ENCODE measurements at places on chromosomes 5 and 9.

DNA sequence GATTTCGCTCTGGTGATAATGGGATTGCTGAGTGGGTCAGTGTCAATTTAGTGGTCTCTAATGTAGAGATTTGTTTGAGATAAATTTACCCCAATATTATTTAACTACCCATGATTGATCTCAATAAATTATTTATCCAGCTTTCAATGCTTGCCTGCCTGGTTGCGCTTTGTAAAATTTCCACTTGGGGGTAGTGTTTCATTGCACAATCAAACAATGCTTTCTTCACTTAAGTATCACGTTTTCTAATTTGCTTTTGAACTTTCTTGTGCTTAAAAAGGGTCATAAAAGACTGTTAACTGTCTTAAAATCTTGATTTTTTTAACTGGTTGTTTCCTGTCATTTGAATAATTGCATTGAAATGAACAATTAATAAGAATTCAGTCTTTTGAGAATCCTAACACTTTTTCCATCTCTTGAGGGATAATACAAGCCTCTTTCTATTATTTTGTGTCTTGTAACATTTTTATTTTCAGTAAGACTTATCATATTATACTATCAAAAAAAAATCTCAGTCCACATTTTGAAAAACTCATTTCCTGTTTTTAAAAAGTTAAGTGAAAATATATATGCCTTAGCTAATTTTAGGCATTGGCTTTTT is 18.7 kb downstream of the HSD17B4 start:
- DNase-seq = no peak

DNA sequence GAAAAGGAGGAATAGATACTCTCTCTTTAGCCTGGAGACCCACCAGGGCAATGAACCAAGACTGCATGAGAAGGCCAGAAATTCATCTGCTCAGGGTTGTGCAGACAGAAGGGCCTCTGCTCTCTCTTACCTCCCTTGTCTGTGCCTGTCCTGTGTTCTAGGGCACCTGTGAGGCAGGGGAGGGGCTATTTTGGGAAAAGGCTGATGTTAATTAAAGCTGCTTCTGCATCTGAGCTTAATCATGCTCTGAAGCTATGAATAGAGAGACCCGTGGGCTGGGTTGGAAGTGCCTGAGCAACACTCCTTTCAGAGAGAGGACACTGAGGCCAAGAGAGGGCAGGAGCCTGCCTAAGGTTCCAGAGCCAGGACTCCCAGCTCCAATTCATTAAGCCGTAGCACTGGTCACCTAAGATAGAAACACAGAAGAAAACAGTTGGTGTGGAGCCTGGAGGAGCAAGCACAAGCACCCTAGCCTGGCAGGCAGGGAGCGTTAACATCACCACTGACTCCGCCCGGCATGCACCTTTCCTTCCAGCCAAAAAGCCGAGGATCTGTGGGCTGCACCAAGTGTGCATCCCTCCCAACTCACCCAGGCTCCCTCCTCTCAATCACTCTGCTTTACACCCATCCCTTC is 31.4 kb upstream of the STING1 start:
- DNase-seq = no peak

- DNase-seq = no peak
Measured at GRCh38 chr9:3874449-3875360, 348.9 kb upstream of the RFX3 start.

GRCh38 chr9:134458207-134459108 is 132.2 kb downstream of the RXRA start:
- no peak for DNase-seq

- no peak for DNase-seq
Measured at GRCh38 chr9:17627641-17628040, 48.8 kb downstream of the SH3GL2 start.

DNA sequence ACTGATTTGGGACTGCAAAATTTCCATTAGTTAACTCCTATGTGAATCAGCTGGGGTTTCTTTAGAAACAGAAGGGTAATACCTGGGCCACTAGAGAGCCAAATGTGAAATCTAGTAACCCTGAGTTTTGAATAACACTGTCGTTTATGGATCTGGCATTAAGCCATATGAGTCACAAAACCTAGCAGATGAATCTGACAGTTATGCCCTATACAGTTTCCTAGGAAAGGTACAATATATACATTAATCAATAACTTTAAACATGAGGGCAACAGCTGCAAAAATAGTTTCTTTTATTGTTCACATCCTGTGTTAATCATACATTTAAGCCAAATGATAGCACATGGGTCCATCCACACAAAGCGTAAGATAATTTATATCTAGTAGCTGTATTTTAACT is 56.9 kb downstream of the PAM start:
- no peak for DNase-seq

DNA sequence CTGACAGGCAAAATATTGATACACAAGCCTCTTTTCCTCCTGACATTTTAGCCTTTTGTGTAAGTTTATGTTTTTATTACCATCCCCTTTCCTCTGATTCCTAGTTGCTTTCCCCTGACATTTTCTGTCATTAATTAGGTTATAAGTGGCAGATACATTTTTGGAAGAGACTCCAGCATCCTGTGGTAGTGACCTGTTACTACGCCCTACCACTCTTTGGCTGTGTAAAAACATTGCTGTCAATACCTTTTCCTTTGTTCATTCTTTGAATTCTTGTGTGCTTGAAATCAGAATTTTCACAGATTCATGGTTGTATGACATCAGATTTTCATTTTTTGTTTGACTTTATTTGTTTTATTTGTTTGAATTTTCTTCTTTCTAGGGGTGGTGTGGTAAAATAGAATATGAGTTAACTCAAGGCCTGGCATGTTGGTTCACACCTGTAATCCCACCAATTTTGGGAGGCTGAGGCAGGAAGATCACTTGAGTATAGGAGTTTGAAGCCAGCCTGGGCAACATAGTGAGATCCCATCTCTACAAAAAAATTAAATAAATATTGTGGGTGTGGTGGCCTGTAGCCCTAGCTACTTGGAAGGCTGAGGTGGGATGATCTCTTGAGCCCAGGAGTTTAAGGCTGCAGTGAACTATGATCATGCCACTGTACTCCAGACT is 43.4 kb downstream of the UBE2R2 start:
- DNase-seq = no peak

- no peak for DNase-seq
Measured at GRCh38 chr9:111913159-111913558, 16.5 kb downstream of the UGCG start.

DNA sequence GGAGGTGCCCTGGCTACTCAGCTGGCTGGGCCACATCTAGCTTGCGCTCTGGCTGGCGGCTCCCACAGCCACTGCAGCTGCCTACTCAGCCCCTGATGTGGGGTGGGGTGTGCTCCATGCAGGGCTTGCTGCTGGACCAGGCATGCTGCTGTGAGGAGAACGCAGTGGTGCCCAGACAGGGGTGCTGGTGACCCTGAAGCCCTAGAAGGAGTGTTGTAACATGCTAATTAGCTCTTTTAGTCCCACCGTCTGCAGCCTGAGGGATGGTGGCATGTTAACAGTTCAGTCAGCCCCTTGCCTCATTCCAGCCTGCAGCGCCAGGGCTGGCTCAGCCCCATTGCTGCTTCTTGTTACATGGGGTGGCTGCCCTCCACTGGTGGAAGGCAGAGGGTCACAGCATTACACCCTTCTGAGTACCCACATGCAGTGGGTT is 642.3 kb downstream of the DMRTA1 start:
- DNase-seq = no peak

DNA sequence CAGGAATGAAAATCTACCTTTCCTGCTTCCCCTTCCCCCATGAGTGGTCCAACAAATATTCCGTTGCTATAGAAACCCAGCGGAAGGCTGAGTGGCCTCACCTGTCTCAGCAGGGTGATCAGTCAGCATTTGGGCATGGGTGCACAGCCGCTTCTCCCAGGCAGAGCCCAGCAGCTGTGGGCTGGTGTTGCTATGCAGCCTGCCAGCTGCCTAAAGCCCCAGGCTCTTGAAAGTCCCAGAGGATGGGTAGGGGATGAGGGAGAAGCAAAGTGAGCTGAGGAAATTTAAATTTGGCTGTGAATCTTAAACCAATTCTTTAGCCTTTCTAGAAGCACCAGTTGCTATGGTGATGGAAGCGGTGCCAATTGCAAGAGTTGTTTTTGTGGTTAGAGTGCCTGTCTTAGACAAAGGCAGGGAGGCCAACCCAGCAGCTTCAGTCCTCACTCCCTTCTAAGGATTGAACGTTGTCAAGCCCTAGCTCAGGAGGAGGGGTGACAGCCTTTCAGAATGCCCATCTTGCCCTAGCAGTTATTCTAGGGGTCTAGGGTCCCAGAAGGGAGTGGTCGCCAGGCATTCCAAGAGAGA is 151.5 kb upstream of the PITX1 start:
- no peak for DNase-seq

DNA sequence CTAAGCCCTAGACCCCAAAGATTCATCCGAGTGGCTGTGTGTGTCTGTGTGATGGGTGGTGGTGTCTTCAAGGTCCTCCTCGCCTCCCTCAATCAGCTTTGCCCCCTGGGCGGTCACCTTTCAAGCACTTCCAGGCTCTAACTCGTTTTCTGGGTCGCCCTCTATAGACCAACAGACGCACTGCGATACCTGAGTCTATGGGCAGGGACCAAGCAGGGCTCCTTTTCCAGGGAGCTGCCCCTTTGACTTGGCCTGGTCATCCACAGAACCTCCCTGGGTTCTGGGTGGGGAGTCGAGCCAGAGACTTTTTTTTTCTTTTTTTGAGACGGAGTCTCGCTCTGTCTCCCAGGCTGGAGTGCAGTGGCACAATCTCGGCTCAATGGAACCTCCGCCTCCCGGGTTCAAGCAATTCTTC is 1.1 kb downstream of the SLC27A4 start:
- peak; percentile 55 for DNase-seq

DNA sequence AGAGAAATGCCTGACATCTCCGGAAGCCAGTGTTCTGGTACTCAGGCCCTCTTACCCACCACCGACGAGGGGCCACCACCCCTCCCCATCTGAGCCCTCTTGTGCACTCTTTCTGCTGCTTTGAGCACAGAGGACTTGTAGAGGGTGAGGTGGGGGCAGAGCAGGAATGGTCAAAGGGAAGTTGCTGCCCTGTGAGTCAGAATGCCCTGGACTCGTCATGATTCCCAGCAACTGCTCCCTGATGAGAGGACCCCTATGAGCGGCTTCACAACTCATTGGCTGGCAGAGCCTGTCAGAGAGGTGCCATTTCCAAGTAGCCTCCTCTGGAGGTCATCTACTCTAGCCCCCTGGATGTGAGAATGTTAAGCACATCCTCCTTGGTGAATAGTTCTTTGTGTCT is 845 bp downstream of the ECSCR start:
- no peak for DNase-seq

GRCh38 chr5:56986626-56986947 is 34.7 kb upstream of the MIER3 start:
- DNase-seq = no peak

DNA sequence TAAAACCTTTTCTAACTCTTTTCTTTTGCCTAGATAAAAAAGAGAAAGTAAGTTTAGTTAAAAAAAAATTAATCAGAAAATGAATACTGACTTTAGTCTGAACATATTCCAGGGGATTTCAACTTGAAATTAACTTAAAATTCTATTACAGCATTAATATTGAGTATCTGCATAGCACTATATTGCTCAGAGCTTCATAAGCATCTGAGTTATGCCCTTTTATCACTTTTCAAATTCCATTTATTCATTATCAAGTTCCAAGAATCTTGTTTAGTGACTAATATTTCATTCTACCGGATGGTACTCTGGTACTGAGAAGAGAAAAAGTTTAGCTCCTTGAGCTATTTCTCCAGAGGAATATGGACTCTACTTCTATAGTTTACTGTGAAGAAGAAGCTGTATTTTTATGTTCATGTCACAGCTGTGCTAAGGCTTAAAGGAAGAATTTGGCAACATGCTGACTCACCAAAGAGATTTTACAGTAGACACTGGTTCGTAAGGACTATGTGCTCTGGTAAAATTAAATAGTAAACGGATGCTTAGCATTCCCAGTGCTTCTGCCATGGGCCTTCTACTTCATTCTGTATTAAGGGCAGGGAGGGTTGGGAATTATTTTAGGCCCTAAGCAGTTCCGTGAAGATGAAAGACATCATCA is 285.2 kb upstream of the SEMA6A start:
- DNase-seq = no peak

- DNase-seq = no peak
Measured at GRCh38 chr9:93677641-93678136, 101.3 kb downstream of the PHF2 start.

GRCh38 chr5:7852988-7853387 is 2.1 kb upstream of the CFAP90 start:
- DNase-seq = no peak

GRCh38 chr5:167624053-167624452 is 667.4 kb upstream of the WWC1 start:
- no peak for DNase-seq

DNA sequence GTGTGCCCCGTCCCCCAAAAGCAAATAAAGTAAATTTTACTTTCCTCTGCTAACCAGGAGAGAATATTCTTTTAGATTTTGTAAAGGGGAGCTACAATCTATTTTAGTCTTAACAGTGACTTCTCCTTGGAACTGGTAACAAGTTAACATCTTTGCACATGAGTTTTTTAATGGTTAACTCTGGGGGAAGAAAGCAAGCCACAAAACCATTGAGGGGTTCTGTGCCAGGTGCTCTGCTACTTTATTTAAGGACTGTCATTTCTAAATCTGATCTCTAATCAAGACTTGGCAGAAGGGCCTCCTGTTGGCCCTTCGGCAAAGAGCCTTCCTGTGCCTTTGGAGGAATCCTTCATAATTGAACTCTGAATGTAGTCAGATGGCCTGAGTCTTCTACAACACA is 153.4 kb downstream of the SLC12A2 start:
- DNase-seq = no peak

DNA sequence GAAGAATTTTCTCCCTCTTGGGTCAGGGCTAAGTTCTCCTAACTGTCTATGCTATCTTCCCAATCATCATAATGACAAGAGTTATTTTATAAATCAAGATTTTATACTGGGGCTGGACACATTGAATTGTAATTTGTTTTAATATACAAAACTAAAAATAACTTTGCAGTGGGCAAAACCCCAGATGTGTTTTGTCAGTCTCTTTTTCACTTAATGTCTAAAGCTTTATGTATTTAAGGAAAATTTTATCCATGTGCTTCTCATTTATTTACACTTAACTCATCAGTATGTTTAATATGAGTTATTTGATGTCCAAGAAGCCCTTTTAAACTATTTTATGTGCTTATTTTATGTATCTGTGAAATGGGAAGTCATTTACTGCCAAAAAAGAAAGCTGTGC is 362.8 kb upstream of the ADAMTSL1 start:
- DNase-seq = no peak

- DNase-seq = no peak
Measured at GRCh38 chr9:117470455-117470854, 55.6 kb upstream of the ASTN2 start.

- no peak for DNase-seq
Measured at GRCh38 chr5:95883185-95884016, 60.9 kb upstream of the GLRX start.

DNA sequence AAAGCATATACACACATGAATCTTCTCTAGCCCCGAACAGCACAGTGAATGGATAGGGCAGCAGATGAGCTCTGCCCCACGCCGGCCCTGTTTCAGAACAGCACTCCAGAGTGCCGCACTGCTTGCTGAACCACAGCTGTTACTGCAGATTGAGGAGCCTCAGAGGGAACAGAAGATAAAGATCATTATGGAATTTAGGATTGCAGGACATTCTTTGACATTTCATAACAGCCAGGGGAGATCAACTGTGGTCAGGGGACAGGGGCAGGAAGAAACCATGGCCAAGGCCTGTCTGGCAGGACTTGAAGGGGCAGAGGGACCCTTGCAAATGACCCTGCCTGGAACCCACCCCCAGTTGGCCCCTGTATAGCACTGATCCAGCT is 20.6 kb downstream of the IRF1 start:
- DNase-seq = no peak

- DNase-seq = no peak
Measured at GRCh38 chr5:143337946-143338345, 65.5 kb downstream of the NR3C1 start.
